ENCODE measurements at places on chromosomes 5 and 9. TPM values are rescaled to one million over a fixed set of nuclear protein-coding genes. Genes with fewer than 3 reads are reported as not detected.

DNA sequence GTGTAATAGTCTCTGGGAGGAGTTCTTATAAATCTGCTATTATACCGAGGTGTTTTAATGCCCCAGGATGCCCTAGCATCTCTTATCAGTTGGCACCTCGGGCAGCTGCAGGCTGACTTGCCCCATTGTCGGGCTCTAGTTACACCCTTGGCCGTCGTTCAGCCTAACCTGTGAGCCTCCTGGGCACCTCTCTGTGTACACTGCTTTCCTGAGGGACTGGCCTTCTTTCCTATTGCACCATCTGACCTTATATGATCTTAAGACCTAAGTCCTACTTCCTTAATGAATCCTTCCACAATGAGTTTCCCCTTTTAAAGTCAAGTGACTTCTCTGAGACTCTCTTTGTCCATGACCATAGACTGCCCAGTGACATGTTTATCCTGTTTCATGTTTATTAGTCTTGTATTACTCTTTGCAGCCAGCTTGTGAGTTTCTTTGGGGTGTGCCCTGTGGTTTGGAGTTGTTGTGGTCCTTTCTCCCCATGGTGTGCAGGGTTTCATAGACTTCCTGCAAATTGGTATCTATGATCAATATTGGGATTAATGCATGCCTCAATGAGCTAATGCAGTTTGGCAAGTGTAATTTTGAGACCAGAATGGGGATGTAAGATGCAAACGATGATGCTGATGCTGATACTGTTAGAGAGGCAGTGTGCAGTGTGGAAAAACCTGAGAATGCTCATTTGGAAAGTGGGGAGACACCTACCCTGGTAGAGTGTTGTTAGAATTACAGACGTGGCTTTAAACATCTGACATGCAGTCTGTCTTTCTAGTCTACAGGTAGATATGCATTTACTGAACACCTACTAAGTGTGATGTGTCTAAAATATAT is 4.9 kb downstream of the DAPK1 start:
- no peak overlapping the region for H3K4me3 ChIP-seq
- H3K27me3 ChIP-seq, result no peaks in the 10 kb centered on the region
- DNase-seq, result no peak
- no peak overlapping the region for H3K27ac ChIP-seq

- H3K4me3 ChIP-seq, result peak overlapping the region; percentile 98
- H3K27ac ChIP-seq, result no peak overlapping the region
- H3K36me3 ChIP-seq, result peaks cover 5% of the 10 kb centered on the region
- DNase-seq, result no peak
- H3K27me3 ChIP-seq, result no peaks in the 10 kb centered on the region
Measured at GRCh38 chr9:131398204-131398603, 4.3 kb downstream of the PRRC2B start.

GRCh38 chr9:136703276-136703860 is 9.0 kb upstream of the DIPK1B start:
- no peak overlapping the region for H3K4me3 ChIP-seq
- no peaks in the 10 kb centered on the region for H3K36me3 ChIP-seq
- peaks cover 7% of the 10 kb centered on the region for H3K4me1 ChIP-seq
- no peak for DNase-seq
- peaks cover 9% of the 10 kb centered on the region for H3K27me3 ChIP-seq
- H3K27ac ChIP-seq, result no peak overlapping the region

- no peak for DNase-seq
- H3K36me3 ChIP-seq, result no peaks in the 10 kb centered on the region
Measured at GRCh38 chr9:36765077-36765390, 192.3 kb downstream of the MELK start.

DNA sequence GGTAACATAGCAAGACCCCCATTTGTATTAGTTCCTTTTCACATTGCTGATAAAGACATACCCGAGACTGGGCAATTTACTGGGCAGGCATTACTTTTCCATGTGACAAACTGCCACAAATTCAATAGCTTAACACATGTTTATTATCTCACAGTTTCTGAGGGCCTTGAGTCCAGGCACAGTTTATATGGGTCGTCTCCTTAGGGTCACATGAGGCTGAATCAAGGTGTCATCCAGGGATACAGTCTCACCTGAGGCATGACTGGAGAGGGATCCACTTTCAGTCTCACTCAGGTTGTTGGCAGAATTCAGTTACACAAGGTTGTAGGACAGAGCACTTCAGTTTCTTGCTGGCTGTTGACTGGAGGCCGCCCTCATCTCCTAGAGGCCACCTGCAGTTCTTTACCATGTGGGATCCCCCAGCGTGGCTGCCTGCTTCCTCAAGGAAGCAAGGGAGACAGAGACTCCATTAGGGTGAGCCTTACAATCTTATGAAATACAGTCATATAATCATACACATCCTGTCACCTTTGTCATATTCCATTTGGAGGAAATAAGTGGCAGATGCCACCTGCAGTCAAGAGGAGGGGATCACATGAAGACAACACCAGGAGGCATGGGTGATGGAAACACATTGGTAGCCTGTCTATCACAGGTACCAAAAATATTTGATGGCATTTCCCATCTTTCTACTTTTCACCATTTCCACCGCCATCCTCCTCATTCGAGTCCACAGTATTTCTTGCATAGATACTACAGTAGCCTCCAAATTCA is 15.1 kb upstream of the ERAP1 start:
- H3K27ac ChIP-seq, result no peak overlapping the region
- no peak for DNase-seq
- H3K36me3 ChIP-seq, result no peaks in the 10 kb centered on the region
- no peaks in the 10 kb centered on the region for H3K4me1 ChIP-seq
- H3K27me3 ChIP-seq, result no peaks in the 10 kb centered on the region
- no peak overlapping the region for H3K4me3 ChIP-seq

The STING1 gene
- total RNA-seq, result 0.23 TPM

The NUTM2G gene
- not detected for total RNA-seq

The PARP8 gene
- 39.7 TPM for total RNA-seq

The ST6GALNAC6 gene
- total RNA-seq, result 25.4 TPM

The SLCO4C1 gene
- total RNA-seq, result 3.9 TPM

The TMEM174 gene
- not detected for total RNA-seq

Measured in neural crest cell (in vitro differentiated cells).